ENCODE measurements at places on chromosomes 6 and 20.

GRCh38 chr6:140401761-140402160 is 1027.3 kb upstream of the CITED2 start:
- DNase-seq, result no peak

GRCh38 chr6:52389626-52390360 is 27.8 kb downstream of the PAQR8 start:
- peak; percentile 91 for DNase-seq

- DNase-seq, result no peak
These were observed 7.1 kb upstream of the UST start for GRCh38 chr6:148739822-148740128.

- DNase-seq, result no peak
These were observed 41.1 kb upstream of the NEDD9 start for GRCh38 chr6:11273406-11274065.

All from mucosa of gallbladder (tissue), 1 donor.